ENCODE measurements at places on chromosomes 6 and 20. TPM values are rescaled to one million over a fixed set of nuclear protein-coding genes. Genes with fewer than 3 reads are reported as not detected.

The FLOT1 gene
- total RNA-seq, result 228 TPM

The TP53TG5 gene
- total RNA-seq, result not detected

The DEFB132 gene
- total RNA-seq, result not detected

- no peak for DNase-seq
Observed at GRCh38 chr6:111527367-111527766, 44.3 kb upstream of the REV3L start.

- no peak for DNase-seq
Observed at GRCh38 chr20:17727351-17727750, 27.6 kb downstream of the BANF2 start.

Data from HFFc6 (cell line).